ENCODE measurements at places on chromosomes 3 and 15. TPM values are rescaled to one million over a fixed set of nuclear protein-coding genes. Genes with fewer than 3 reads are reported as not detected.

POLQ gene
- 0.42 TPM for total RNA-seq

COLQ gene
- total RNA-seq: 9.3 TPM

ARPP19 gene
- total RNA-seq: 102 TPM

CYP19A1 gene
- total RNA-seq: 3.1 TPM

ECE2 gene
- not detected for total RNA-seq

POPDC2 gene
- 13.3 TPM for total RNA-seq

ACAA1 gene
- 34.8 TPM for total RNA-seq

DNA sequence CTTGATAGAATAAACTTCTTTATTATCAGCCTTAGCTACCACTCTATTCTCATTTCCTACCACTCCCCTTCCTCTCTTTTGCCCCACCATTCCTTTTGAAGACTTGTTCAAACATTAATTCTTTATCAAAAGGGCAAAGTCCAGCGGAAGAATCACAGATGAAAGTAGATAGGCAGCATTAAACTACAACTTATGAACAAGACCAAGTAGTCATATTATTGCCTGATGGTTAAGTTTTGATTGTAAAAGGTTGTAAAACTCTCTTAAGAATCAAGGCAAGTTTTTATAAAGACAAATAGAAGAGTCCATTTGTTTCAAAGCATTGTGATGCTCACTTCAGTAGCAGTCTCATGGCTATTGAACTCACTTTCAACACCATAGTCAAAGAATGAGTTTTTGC lies 22.4 kb upstream of the TGFBR2 start:
- H3K4me3 ChIP-seq: no peak overlapping the region
- H3K36me3 ChIP-seq: no peaks in the 10 kb centered on the region
- H3K4me1 ChIP-seq: no peaks in the 10 kb centered on the region
- DNase-seq: no peak

DNA sequence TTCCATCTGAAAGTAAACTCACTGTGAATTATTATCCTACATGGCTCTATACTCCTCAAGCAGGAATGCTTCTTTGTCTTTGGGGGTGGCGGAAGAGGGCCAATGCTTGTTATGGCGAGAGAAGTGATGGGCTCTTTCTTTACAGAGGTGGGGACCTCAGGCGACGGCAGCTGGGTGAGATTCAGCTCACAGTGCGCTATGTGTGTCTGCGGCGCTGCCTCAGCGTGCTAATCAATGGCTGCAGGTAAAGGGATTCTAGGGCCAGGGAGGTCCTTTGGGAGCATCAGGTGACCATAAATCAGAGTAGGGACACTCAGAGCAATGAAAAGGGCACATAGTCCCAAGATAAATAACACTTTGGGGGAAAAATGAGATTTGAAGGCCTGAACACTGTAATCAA lies 39.0 kb downstream of the ESYT3 start:
- no peak overlapping the region for H3K27ac ChIP-seq
- no peak overlapping the region for H3K4me3 ChIP-seq
- peaks cover 4% of the 10 kb centered on the region for H3K4me1 ChIP-seq
- no peaks in the 10 kb centered on the region for H3K27me3 ChIP-seq
- DNase-seq: no peak

GRCh38 chr15:34514251-34514670 lies 69.2 kb downstream of the GOLGA8B start:
- H3K27me3 ChIP-seq: no peaks in the 10 kb centered on the region
- no peak for DNase-seq
- H3K4me3 ChIP-seq: peak overlapping the region; percentile 79
- no peaks in the 10 kb centered on the region for H3K36me3 ChIP-seq

GRCh38 chr3:106440672-106441071 lies 571.9 kb upstream of the CBLB start:
- no peaks in the 10 kb centered on the region for H3K4me1 ChIP-seq
- H3K4me3 ChIP-seq: no peak overlapping the region
- no peak overlapping the region for H3K27ac ChIP-seq
- H3K36me3 ChIP-seq: no peaks in the 10 kb centered on the region
- DNase-seq: no peak
- no peaks in the 10 kb centered on the region for H3K27me3 ChIP-seq

GRCh38 chr3:18372786-18373405 lies 52.2 kb downstream of the SATB1 start:
- no peaks in the 10 kb centered on the region for H3K27me3 ChIP-seq
- H3K27ac ChIP-seq: no peak overlapping the region
- no peaks in the 10 kb centered on the region for H3K4me1 ChIP-seq
- H3K36me3 ChIP-seq: no peaks in the 10 kb centered on the region
- no peak overlapping the region for H3K4me3 ChIP-seq

GRCh38 chr15:86157606-86158293 lies 78.1 kb downstream of the AGBL1 start:
- H3K4me3 ChIP-seq: no peak overlapping the region
- no peaks in the 10 kb centered on the region for H3K36me3 ChIP-seq
- no peaks in the 10 kb centered on the region for H3K4me1 ChIP-seq
- DNase-seq: no peak
- H3K27ac ChIP-seq: no peak overlapping the region

DNA sequence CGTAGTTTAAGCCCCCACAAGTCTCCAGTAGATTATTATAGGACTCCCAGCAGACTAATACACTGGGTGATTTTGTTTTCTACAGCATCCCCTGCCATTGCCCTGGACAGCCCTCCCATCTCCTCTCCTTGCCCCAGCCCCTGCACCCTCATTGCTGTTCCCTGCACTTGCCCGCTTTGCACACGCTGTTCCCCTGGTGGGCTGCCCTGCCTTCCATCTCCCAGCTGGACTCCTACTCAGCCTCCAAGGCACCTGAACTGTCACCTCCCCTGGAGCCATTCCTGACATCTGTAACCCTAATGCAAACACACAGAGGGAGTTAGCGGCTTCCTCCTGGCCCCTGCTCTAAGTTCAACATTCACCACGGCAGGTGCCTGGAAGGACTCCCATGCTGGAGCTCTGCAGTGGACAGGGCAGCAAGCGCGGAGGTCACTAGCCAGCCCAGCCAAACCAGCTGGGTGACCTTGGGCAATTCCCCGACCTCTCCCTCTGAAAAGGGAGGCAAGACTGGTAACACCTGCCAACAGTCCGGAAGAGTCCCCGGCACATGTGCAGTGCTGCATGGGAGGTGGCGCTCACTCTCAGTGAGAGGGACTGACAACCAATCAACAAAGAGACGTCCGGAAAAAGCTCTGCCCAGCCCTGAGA lies 38.8 kb upstream of the IQSEC1 start:
- no peak for DNase-seq
- H3K4me1 ChIP-seq: no peaks in the 10 kb centered on the region
- H3K36me3 ChIP-seq: no peaks in the 10 kb centered on the region
- no peak overlapping the region for H3K4me3 ChIP-seq
- H3K27me3 ChIP-seq: no peaks in the 10 kb centered on the region

- H3K4me1 ChIP-seq: peaks cover 32% of the 10 kb centered on the region
- H3K4me3 ChIP-seq: peak overlapping the region; percentile 96
- DNase-seq: no peak
- no peaks in the 10 kb centered on the region for H3K27me3 ChIP-seq
- H3K27ac ChIP-seq: no peak overlapping the region
These were observed 1.4 kb upstream of the RFTN1 start for GRCh38 chr3:16514755-16515353.

- H3K4me3 ChIP-seq: no peak overlapping the region
- no peak overlapping the region for H3K27ac ChIP-seq
- no peaks in the 10 kb centered on the region for H3K36me3 ChIP-seq
- DNase-seq: no peak
These were observed 107.1 kb upstream of the FHIT start for GRCh38 chr3:61358364-61358763.

GRCh38 chr15:100021653-100022052 lies 288.4 kb upstream of the LYSMD4 start:
- H3K4me3 ChIP-seq: no peak overlapping the region
- H3K36me3 ChIP-seq: no peaks in the 10 kb centered on the region
- no peaks in the 10 kb centered on the region for H3K27me3 ChIP-seq
- no peaks in the 10 kb centered on the region for H3K4me1 ChIP-seq
- no peak overlapping the region for H3K27ac ChIP-seq

DNA sequence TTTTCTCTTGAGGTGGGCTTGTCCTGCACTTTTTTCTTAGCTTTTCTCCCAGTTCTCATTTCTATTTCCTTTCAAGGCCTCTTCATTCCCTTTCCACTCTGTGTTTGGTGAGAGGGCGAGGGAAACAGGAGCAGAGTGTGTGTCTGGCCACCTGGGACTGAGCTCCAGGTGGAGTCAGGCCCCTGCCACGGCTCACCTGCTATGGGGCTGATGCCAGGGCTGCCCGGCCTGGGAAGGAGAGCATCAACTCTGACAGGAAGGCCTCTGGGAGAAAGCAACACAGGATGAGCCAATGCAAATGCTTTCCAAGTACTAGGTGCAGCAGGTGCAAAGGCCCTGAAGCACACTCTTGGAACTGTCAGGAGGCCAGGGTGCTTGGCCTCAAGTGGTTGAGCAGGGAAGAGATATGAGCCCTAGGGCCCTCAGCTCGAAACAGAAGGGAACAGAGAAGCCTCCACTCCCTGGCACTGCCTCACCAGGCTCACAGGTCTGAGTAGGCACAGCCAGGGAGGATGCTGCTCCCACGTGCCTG lies 27.3 kb upstream of the DUSP7 start:
- DNase-seq: no peak
- H3K27ac ChIP-seq: no peak overlapping the region
- H3K4me3 ChIP-seq: no peak overlapping the region
- H3K27me3 ChIP-seq: no peaks in the 10 kb centered on the region

GRCh38 chr3:141690431-141691072 lies 47.5 kb upstream of the RNF7 start:
- H3K4me3 ChIP-seq: no peak overlapping the region
- H3K36me3 ChIP-seq: no peaks in the 10 kb centered on the region
- no peaks in the 10 kb centered on the region for H3K4me1 ChIP-seq
- DNase-seq: no peak

DNA sequence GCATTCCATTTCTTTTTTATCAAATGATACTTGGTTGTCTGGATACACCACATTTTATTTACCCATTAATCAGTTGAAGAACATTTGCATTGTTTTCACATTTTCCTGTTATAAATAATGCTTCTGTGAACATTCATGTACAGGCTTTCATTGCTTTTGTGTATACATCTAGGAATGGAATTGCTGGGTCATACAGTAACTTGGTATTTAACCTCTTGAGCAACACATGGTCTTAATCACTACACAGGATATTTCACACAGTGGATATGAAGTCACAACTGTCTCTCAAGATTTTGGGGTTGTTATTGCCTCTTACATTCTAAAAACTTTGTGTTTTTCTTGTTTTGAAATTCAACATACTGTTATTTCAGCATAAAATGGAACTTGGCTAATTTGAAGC lies 48.2 kb downstream of the C3orf85 start:
- no peaks in the 10 kb centered on the region for H3K27me3 ChIP-seq
- no peak for DNase-seq
- H3K36me3 ChIP-seq: no peaks in the 10 kb centered on the region
- H3K4me1 ChIP-seq: no peaks in the 10 kb centered on the region
- no peak overlapping the region for H3K4me3 ChIP-seq

- no peaks in the 10 kb centered on the region for H3K36me3 ChIP-seq
- H3K4me1 ChIP-seq: peaks cover 5% of the 10 kb centered on the region
- no peaks in the 10 kb centered on the region for H3K27me3 ChIP-seq
- DNase-seq: no peak
- no peak overlapping the region for H3K4me3 ChIP-seq
These were observed 291.9 kb upstream of the STT3B start for GRCh38 chr3:31240874-31241273.

DNA sequence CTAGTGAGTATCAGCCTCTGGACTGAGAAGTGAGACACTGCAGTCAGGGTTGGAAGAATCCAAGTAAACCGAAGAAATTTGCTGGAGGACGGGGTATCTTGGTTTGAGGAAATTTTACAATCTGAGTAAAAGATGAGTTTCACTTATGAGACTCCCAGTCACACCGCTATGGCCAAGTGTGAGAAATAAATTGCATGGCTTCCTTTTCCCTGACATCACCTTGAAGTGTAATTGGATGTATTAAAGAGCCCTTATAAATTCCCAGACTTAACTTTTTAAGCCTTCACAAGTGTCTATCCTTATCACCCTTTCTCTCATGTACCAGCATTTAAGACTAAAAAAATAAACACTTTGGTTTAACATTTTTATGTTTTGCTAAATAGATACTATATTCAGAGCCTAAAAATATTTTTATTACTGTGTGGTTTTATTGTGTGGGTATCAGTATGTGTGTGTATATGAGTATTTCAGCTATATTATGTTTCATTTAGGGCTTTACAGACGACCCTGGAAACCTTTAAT lies 23.8 kb downstream of the USP3 start:
- DNase-seq: no peak
- H3K4me3 ChIP-seq: no peak overlapping the region
